Activated T-helper 17 cell treated with anti-CD3 and anti-CD28 coated beads, Interleukin-2, amount 50 U/mL, for 72 hours (primary cell): ENCODE measurements at places on chromosomes 3 and 15. TPM values are rescaled to one million over a fixed set of nuclear protein-coding genes. Genes with fewer than 3 reads are reported as not detected.

The CYP11A1 gene
- total RNA-seq, result not detected

The CNTN3 gene
- not detected for total RNA-seq

The HAPLN3 gene
- total RNA-seq, result 31.6 TPM

The LCMT2 gene
- 7.1 TPM for total RNA-seq

The CAMP gene
- total RNA-seq, result not detected

The TNNC1 gene
- total RNA-seq, result 6.5 TPM

The MESP1 gene
- 2.1 TPM for total RNA-seq

The OR5AC2 gene
- not detected for total RNA-seq

- ATAC-seq, result no peak
Observed at GRCh38 chr3:155428563-155428962, 135.1 kb upstream of the STRIT1 start.

DNA sequence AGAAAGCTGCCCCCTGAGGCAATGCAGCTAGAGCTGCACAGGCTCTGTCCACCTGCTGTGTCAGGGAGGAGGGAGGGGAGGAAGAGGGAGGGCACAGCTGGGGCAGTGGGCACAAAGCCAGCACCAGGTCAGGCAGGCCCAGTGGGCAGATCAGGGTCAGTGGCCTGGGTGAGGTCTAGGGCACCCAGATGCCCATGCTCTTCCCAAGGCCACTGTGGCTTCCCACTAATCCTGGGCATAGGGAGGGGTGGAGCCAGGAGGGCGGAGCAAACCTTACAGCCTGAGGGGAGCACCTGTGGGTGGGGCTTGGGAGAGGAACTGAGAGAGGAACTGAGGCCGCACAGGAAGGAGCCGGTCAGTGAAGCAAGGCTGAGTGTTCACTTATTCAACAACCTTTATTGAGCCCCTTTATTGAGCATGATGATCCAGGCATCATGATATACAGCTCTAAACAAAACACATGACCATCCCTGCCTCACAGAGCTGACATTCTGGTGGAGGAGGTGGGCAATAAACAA lies 55.0 kb downstream of the RHCG start:
- ATAC-seq, result no peak

DNA sequence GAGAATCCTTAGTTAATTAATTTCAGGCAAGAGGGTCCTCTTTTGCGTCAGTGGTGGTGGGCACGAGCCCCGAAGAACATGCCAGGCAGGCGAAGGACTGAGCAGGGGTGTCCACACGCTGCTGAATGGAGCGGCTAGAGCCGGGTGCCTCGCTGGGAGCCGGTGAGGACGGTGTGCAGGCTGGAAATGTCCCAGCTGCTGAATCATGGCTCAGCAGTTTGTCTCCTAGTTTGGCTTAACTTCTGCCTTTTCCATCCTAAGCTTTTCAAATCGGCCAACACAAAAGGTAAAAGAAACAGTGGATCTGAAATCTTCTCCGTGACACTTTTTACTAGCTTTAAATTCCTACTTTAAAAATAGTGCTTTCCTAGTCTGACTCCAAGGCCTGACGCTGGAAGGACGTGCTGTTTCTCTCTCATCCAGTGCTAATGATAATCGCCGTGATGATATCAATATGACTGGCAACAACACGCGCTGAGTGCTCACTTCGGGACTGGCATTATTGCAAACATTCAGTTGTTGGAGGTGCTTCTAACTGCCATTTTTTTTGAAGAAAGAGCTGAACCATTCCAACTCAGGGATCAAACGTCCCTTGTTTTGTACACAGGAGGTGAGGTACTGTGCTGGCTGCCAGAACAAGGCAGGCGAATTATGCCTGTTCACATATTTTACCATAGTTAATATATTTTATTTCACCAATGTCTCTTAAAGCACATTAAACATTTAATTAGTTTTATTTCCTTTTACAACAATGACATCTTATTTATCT lies 19.8 kb downstream of the PCSK6 start:
- ATAC-seq, result no peak

GRCh38 chr3:31103181-31103580 lies 208.7 kb upstream of the GADL1 start:
- no peak for ATAC-seq

- no peak for ATAC-seq
Observed at GRCh38 chr3:153785901-153786300, 335.3 kb upstream of the ARHGEF26 start.

- no peak for ATAC-seq
Observed at GRCh38 chr3:12509466-12509865, 25.2 kb downstream of the TSEN2 start.

GRCh38 chr3:35257641-35258040 lies 381.7 kb upstream of the ARPP21 start:
- ATAC-seq, result no peak

DNA sequence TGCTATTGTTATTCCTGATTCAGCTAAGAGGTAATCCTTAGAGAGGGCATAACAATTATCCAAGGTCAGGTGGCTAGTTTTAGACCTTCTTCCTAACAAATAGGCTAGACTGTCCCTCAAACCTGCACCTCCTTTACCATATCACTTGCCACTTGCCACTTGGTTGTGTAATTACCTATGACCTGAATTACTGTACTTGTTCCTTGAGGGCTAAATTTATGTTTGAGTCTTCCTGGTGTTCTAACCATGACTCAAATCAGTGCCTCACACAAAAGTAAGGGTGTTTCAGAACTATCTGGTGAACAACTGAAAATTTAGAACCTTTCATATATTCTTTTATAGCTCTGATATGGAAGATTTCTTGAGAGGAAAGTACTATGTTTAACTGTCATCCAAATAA lies 365.8 kb upstream of the SEMA6D start:
- ATAC-seq, result no peak

DNA sequence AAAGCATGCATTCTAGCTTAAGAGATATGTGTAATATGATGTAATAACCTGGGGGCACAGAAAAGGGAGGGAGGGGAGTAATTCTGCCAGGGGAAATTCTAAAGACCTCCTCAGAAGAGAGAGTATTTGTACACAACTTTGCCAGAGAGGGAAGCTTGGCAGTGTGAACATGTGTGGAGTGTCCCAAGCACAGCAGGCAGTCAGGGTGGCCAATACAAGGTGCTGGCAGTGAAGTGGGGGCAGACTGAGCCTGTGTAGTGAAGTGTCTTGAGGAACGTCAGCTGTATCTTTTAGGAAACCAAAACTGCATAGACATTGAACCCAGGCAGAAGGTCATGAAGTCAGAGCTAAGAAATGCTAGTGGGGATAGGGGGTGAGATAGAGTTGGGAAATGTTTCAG lies 29.7 kb upstream of the TMEM42 start:
- ATAC-seq, result no peak

- no peak for ATAC-seq
Observed at GRCh38 chr15:97052513-97052912, 722.0 kb downstream of the NR2F2 start.

DNA sequence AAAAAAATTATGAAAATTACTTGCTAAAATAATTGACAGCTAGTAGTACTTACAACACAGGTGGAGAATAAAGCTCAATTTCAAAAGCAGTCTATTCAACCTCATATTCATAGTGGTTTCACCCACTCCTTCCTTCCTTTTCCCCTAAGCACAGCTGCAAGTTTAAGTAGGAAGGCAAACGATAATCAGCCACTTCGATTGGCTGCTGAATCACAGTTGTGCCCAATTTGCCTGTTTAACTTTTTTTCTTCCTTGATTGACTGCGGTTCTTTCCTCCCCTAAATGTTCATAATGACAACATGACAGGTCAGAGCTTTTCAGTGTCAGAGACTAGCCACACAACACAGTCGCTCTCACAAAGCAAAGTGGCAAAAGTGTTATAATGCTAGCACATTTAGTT lies 468.0 kb upstream of the GBE1 start:
- ATAC-seq, result peak; percentile 40

DNA sequence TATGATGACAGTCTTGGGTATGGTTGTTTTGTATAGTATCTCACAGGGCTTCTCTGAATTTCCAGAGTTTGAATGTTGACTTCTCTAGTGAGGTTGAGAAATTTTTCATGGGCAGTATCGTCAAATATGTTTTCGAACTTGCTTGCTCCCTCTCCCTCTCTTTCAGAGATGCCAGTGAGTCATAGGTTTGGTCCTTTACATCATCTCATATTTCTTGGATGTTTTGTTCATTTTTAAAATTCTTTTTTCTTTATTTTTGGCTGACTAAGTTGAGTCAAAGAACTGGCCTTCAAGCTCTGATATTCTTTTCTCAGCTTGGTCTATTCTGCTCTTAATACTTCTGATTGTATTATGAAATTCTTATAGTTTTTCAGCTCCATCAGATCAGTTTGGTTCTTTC lies 282.3 kb upstream of the NECTIN3 start:
- no peak for ATAC-seq

- ATAC-seq, result no peak
Observed at GRCh38 chr3:6089780-6090179, 771.1 kb upstream of the GRM7 start.

- ATAC-seq, result no peak
Observed at GRCh38 chr3:24657870-24658510, 163.3 kb upstream of the THRB start.

- ATAC-seq, result no peak
Observed at GRCh38 chr3:45537616-45537969, 57.0 kb upstream of the LIMD1 start.
